ENCODE measurements at places on chromosomes 12 and 14. TPM values are rescaled to one million over a fixed set of nuclear protein-coding genes. Genes with fewer than 3 reads are reported as not detected.

Gene BMP4
- 1.7 TPM for total RNA-seq

Gene RIPK3
- total RNA-seq, result 3.4 TPM

Gene PTCSC3
- not detected for total RNA-seq

Gene RNASE3
- not detected for total RNA-seq

Gene DTX1
- total RNA-seq, result 0.36 TPM

Gene SALL2
- 4.7 TPM for total RNA-seq

Gene PTPRR
- not detected for total RNA-seq

Gene LRP1-AS
- not detected for total RNA-seq

Gene PPM1A
- 21.0 TPM for total RNA-seq

Gene GPR135
- total RNA-seq, result 3.6 TPM

Gene NXPH4
- total RNA-seq, result 0.62 TPM

Gene CALM1
- total RNA-seq, result 486 TPM

Gene MYF5
- not detected for total RNA-seq

Gene UNC79
- under 0.01 TPM for total RNA-seq

Gene ACYP1
- 24.7 TPM for total RNA-seq

Gene KRT78
- not detected for total RNA-seq

Gene GLIPR1L1
- not detected for total RNA-seq

Gene RILPL1
- total RNA-seq, result 9.3 TPM

Gene KIF26A
- 0.36 TPM for total RNA-seq

Gene PRH1
- total RNA-seq, result 25.5 TPM

Gene PLBD1
- total RNA-seq, result 1.4 TPM

Gene GLTP
- total RNA-seq, result 40.3 TPM

Gene SYCP3
- 0.67 TPM for total RNA-seq

Gene KCNC2
- total RNA-seq, result not detected

Gene TMEM63C
- total RNA-seq, result under 0.01 TPM

Gene IFI27
- 187 TPM for total RNA-seq

Gene MUCL1
- not detected for total RNA-seq

Gene SYNE2
- 49.6 TPM for total RNA-seq

Gene COCH
- not detected for total RNA-seq

Gene SPRING1
- 37.1 TPM for total RNA-seq

Gene TC2N
- 0.33 TPM for total RNA-seq

Gene ISCA2
- 18.5 TPM for total RNA-seq

Gene SCARB1
- total RNA-seq, result 195 TPM

Gene ACRBP
- not detected for total RNA-seq

Gene SYNJ2BP
- total RNA-seq, result 15.8 TPM

Gene SLC5A8
- total RNA-seq, result 0.15 TPM

Gene ARPC3
- 230 TPM for total RNA-seq

Gene STXBP6
- total RNA-seq, result 8.6 TPM

Gene MOAP1
- total RNA-seq, result 31.2 TPM

Gene NDRG2
- total RNA-seq, result 8.4 TPM

Gene KCNJ8
- total RNA-seq, result 0.73 TPM

Gene SIX1
- total RNA-seq, result not detected
